ENCODE measurements at places on chromosomes 7 and 10.
A peak's percentile ranks its signal among the peaks of the same experiment; 100 is the strongest.

- DNase-seq: no peak
Observed at GRCh38 chr7:122311050-122311700, 6.6 kb upstream of the FEZF1 start.

DNA sequence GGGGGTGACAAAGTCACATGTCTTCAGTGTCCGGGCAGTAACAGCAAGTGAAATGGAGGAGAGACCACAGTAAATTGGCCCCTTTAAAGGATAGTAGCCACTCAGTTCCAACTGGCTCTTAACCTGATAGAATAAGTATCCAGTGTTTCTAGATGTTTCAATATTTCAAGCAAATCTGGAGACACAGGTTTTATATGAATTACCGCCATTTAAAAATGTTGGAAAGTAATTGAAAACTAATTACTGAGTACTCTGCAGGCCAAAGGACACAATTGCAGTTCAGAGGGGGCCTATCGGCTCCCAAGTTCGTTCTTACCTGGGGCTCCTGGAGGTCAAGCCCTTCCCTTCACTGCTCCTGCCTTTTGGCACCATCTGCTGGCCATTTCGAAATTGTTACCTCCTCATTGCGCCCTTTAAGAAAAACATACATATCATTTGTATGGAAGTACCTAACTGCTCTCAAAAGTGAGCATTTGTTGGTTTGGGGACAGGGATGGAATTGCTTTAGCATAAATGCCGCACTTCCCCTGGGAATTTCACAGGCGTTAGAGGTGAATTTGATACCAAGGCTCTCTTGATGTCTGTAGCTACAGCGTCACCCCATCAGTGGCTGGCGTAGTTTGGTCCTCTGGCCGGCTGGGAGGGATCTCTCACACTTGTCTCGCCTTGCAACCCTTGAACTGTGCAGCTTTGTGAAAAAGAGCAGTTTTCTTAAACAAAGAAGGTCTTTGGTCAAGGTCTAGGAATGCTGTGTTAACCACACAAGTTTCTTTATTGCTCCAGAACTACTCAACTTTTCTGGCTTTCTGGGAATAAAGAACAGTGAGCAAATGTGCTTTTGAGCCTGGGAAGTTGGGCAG is 220.0 kb downstream of the ARHGAP21 start:
- DNase-seq: peak; percentile 20

DNA sequence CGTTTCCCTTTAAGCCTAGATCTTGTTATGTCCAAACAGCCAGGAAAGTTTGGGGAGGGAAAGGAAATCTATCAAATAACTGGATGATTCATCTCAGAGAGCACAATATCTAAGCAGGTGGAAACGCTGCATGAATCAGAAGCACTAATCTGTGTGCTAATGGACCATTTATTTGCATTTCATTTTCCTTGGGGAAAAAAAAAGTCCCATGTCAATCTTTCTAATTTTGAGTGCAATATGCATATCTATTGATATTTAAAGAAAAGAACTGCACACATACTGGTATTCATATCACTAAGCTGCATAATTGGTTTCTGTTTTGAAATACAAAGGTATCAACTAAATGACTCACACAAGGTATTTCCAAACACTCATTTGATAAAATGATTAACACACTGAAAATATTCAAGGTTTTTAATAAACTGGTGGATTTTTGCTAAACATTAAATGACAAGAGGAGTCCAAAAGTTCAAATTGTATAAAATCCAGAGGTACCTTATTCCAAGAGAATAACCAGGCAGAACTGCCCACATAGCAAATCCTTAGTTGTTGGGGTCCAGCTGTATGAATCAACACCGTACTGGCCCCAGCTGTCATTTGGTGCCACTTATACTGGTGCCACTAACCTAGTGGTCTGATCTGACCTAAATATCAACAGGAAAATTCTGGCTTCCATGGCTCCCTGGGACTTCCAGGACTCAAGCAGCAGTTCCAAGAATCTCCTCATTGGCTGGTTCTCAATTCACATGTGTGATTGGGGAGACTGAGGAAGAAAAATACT is 122.2 kb upstream of the SP4 start:
- no peak for DNase-seq

DNA sequence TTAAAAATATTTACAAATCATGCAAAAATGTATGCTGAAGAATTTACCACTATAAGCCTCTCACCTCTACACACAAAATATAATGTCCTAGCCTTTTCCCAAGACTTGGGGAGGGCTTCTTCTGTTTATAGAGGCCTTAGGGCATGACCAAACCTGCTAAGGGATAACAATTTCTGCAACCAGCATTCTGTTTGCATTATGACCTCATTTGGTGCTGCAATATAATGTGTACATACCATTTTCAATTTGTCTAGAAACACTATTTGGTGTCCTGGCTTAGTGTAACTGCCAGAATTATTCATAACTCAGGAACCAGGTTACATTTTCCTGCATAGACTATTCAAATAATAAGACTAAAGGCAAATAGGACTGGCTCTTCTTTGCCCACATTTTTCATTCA is 446.6 kb upstream of the SORCS1 start:
- DNase-seq: no peak

DNA sequence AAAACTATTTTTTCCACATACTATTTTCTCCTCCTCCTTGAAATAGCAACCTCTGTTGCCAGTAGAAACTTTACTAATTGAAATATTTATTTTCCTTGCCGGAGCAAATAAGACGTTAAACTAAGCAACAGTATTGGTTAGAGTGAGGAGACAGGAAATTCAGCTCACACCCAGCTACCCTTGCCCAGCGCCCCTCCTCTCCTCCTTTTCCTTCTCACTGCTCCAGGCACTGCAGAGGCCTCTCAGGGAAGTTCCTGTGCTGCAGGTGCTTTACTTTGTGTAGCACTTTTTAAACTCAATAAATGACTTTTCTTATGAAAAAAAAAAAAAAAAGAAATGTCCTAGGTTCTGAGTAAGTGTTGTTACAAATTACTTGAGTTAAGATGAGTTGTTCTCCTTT is 134.0 kb downstream of the SEMA3E start:
- DNase-seq: no peak

- no peak for DNase-seq
Observed at GRCh38 chr7:51346126-51346525, 29.5 kb upstream of the COBL start.

DNA sequence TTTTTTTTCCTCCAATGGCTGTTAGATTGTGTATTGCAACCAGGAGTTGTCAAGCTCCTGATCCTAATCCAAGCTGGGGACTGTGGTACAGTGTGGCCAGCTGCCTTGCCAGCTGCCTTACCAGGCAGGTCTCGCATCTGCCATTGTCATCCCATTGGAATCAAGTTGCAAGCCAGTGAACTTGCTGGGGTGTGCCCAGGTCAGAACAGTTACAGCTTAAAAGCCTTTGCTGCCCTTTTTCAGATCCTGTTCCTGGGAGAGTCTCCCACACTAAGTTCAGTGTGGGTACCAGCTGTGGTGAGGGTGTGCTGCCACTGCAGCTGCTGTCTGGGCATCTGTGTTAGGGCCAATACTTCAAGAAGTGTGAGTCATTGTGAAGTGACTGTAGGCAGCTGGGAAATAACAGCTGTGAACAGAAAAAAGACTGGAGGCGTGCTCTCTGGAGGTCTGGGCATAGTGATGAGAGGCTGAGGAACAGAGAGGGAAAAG is 72.8 kb downstream of the CCNY start:
- no peak for DNase-seq

DNA sequence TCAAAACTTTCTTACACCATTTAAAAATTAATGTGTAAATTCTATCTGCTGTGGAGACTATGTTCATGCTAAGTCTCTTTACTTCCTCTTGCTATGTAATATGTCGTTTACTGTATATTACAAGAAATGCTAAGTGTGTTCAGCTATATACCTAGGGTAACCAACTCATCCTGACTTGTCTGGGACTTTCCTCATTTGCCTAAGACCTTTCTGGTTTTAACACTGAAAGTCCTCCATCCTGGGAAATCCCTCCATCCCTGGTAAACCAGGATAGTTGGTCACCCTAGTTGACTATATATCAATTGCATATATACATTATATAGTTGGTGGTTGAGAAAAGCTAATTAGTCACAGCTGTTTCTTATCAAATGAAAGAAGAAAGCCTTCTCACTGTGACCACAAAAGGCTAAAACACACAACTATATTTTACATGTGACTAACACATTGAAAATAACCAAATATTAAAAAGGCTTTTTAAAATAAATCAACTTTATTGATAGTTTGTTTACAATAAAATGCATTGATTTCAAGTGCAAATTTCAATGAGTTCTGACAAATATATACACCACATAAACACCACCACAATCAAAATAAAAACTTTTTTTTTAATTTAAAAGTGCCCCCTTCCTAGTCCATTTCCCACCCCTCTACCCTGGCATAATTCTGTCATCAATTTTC is 167.7 kb upstream of the INHBA start:
- DNase-seq: no peak

- no peak for DNase-seq
Observed at GRCh38 chr10:102403115-102403514, 7.6 kb downstream of the NFKB2 start.

- no peak for DNase-seq
Observed at GRCh38 chr10:8272794-8273425, 218.4 kb downstream of the GATA3 start.

DNA sequence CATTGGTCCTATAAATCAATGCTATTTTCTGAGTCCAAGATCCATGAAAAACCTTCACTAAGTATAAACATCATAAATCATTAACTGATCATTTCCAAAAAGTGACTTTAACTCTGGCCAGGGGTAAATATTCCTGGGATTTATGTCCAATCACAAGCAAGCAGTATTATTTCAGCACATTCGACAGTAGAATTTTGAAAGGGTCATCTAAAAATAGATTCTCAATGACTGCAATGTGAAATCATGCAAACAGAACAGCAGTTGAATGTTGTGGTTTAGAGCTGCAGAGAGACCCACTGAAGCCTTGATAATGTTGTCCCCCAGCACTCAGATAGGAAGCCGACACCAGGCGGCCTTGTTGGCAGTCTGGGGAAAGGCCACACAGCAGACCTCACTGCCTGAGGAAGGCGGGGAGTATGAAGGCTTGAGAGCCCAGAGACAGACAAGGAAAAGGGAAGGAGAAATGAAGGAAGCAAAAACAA is 38.1 kb downstream of the FAM107B start:
- DNase-seq: no peak

DNA sequence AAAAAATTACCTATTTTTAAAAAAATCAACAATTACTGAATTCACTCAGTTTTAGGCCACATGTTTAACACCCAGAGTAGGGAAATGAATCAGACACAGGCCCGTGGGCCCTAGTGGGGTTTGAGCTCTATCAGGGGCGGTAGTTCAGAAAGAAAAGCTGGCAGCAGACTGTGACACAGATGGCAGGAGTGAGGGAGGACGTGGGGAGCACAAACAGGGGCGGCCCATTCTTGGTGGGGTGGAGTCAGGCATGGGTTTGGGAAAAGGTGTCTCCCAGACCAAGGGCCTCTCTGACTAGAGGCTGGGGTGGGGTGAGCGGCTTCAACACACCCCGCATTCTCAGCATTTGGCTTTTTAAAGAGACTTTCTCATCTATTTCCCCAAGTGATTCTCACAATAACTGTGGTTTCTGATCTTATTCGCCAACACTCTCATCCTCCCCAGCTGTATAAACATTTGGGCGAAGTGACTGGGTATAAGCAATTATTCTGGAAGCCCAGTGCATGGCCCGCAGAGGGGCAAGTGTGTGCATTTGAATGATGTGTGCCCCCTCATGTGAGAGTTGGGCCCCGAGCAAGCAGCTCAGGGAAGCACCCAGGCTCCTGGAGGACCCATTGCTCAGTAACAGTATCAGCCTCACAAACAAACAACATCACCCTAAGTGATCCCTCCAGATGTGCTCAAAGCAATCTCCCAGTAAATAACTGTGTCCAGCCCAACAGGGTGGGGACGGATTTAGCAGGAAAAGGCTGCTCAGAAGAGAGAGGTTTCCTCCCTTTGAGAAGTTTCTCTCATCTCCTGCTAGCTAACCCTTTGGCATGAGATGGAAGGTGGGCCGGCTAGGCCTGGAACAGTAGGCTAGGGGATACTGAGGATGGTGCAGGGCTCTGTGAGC is 437.6 kb upstream of the ZMIZ1 start:
- no peak for DNase-seq

GRCh38 chr7:139702313-139702731 is 75.5 kb downstream of the HIPK2 start:
- no peak for DNase-seq

GRCh38 chr10:72742092-72742491 is 50.1 kb downstream of the MCU start:
- DNase-seq: no peak

- DNase-seq: no peak
Observed at GRCh38 chr10:96673318-96674099, 46.8 kb downstream of the PIK3AP1 start.

GRCh38 chr10:7547829-7548228 is 118.9 kb downstream of the ITIH5 start:
- no peak for DNase-seq

GRCh38 chr7:100397315-100398081 is 24.2 kb downstream of the PILRA start:
- DNase-seq: no peak

DNA sequence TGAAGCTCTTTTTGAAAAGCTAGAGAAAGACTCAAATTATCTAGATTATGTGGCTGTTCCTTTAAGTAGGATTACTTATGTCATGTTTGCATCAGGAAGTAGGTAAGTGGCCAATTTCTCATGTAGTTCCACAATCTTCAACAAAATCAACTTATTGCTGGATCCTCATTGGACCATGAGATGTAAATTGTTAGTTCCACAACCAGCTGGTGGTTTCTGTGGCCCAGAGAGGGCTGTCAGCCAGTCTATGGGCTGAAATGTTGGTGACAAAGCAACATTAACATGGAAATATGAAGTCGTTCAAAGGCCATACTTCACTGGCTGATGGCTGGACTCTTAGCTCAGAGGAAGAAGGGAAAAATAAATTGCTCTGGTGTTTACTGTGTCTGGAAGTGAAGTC is 157.9 kb downstream of the PLXDC2 start:
- no peak for DNase-seq

- DNase-seq: no peak
Observed at GRCh38 chr7:117683430-117684175, 189.6 kb downstream of the CTTNBP2 start.

DNA sequence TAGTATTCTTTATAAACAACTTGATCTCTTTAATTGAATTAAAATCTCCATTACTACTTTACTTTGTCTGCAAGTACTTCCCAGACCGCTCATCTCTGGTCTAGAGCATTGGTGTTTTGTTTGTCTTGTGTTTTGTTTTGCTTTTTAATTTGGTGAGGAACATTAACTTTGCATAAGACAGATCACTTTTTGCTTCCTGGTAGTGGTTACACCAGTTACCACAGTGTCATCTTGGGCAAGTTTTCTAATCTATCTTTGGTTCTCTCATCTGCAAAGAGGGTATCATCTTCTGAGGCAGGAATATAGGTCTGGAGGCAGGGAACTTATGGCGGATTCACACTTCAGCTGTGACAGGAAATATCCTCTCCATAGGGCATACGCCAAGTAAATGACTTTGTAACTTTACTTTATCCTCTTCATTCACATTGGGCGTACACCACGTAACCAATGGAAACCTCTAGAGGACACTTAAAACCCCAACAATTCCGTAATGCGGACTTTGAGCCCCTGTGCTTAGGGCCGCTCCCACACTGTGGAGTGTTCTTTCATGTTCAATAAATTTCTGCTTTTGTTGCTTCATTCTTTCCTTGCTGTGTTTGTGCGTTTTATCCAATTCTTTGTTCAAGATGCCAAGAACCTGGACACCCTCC is 83.2 kb upstream of the JAZF1 start:
- no peak for DNase-seq

Data from stimulated activated CD4-positive, alpha-beta T cell treated with anti-CD3 and anti-CD28 coated beads, Interleukin-2, amount 100 ng/mL, for 48 hours (primary cell).